ENCODE measurements at places on chromosomes 16 and 17.

- no peak for DNase-seq
Measured at GRCh38 chr16:78220571-78220970, 121.1 kb downstream of the WWOX start.

DNA sequence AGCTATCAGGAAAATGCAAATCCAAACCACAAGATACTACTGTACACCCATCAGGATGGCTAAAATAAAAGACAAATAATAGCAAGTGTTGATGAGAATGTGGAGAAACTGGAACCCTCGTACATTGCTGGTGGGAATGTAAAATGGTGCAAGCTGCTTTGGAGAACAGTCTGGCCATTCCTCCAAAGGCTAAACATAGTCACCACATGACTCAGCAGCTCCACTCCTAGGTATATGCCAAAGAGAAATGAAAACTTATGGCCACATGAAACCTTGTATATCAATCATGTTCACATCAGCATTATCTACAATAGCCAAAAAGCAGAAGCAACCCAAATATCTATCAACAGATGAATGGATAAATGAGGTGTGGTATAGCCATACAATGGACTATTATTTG lies 28.5 kb downstream of the VAC14 start:
- peak; percentile 50 for DNase-seq

GRCh38 chr16:4414187-4414917 lies 2.0 kb downstream of the CORO7 start:
- DNase-seq = no peak

GRCh38 chr17:3030096-3030495 lies 33.3 kb downstream of the OR1D5 start:
- DNase-seq = peak; percentile 89

GRCh38 chr17:43352579-43353331 lies 46.0 kb upstream of the ARL4D start:
- DNase-seq = no peak

DNA sequence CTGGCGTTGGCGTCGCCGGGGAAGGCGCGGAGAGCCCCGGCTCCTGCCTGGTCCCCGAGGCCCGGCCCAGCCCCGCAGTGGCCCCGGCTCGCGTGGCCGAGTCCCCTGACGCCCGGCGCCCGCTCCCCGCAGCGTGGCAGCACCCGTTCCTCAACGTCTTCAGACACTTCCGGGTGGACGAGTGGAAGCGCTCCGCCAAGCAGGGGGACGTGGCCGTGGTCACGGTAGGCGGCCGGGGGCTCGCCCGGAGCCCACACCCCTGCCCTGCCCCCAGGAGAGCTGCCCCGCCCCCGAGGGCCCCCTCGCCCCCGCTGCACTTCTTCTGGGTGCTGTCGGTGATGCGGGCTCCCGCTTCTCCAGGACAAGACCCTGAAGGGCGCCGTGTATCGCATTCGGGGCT lies 466 bp downstream of the WDR90 start:
- no peak for DNase-seq

- DNase-seq = no peak
Measured at GRCh38 chr17:67613961-67614360, 103.8 kb upstream of the NOL11 start.

GRCh38 chr17:76993651-76994050 lies 125.4 kb downstream of the MGAT5B start:
- no peak for DNase-seq

DNA sequence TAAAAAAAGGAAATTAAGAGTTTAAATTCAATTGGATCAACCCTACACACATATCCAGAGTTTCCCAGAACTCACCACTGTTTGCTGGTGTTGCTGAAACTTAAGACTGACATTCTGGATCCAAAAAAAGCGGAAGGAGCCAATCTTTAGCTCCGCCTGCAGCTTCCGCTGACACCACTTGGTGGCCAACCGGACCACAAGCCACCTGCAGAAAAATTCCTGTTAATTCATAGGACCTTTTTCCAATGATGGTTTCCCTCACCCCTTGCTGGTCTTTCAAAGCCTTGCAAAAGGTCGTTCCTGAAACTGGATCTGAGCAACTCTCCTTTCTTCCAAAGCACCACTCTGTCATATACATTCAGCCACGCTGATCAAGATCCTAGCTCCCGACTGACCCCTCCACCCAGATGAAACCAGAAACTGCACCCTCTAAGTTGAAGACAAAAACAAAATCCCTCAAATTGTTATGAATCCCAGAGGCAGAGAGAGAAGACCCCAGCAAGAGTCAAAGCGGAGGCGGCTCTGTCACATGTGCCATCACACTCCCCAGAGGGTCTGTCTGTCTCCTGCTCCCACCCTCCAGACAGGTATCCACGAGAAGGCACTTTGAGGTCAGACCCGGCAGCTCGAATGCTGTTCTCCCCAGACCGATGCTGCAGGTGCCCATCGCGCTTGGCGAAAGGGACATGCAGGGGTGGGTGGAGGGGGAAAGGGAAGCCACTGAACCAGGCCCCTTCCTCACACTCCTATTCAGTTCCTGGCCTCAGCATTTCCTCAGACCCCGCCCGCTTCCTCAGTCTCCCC lies 773 bp downstream of the BLTP2 start:
- peak; percentile 53 for DNase-seq

DNA sequence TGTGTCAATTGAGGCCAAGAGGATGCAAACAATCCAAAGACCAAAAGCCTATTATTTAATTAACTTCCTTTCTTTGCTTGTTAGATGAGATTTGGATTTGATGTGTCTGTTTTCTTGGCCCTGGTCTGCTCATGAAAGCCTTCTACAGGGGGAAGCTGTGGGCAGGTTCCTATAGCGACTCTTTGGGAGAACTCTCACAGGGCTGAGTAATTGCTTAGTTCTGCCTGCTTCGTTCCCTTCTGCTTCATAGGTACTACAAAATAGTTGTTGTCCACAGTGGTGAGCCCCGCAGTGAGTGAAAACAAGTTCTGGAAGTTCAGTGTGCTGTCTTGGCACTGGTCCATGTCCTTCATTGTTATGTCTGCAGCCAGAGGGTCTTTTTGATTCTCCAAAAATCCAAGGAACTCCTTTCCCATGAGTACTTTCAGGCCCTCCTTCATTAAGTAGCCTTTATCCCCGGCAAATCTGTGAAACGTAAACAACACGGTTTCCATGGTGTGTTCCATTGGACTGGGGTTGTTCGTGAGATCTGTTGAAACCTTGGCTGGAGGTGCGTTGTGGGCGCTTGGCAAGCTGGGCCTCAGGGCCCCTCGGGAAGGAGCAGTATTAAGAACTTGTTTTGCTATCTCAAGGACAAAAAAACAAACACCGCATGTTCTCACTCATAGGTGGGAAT lies 30.0 kb upstream of the ANKRD40CL start:
- no peak for DNase-seq

DNA sequence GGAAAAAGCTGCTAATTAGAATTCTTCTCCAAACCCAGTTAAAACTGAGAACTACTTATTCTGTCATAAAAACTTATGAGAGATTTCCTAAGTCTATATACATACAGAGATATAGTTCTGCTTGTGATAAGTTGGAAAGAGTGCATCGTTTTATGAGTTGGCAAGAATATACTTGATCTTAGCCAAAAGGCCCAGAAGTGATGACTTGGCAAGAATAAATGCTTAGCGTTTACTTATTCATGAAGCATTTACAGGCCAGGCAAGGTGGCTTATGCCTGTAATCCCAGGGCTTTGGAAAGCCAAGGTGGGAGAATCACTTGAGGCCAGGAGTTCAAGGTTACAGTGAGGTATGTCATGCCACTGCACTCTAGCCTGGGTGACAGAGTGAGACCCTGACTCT lies 81.7 kb downstream of the CYB561 start:
- peak; percentile 83 for DNase-seq

DNA sequence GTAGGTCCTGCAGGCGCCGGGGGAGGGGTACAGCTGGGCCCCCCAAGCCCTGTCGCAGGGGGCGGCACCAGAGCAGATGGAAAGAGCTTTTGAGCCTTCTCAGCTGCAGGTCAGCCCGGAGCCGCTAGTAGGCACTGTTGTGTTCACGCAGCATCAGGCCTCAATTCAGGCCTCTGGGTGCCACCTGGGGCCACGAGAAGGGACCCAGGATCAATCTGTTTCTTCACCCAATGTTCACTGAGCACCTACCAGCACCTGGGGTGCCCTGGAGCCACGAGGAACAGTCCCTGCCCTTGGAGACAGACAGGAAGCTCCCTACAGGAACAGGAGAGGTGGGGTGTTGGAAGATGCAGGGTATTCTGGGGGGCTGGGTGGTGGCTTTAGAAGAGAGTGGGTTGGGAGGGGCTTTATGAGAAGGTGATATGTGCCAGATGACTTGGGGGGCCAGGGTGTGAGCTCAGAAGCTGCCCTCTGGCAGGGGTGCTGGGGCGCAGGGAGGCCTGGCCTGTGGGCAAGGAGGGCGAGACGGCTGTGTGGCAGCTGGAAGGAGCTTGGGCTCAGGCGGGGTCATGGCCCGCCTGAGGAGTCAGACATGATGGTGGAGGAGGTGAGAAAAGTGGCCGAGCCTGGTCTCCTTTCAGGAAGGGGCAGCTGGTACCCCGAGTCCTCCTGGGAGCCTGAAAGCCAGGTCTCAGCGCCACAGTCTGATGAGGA lies 121.9 kb upstream of the GSE1 start:
- no peak for DNase-seq

- DNase-seq = peak; percentile 34
Measured at GRCh38 chr17:44972953-44973352, 4.8 kb upstream of the C1QL1 start.

GRCh38 chr16:81836279-81837054 lies 57.4 kb downstream of the PLCG2 start:
- DNase-seq = no peak

- no peak for DNase-seq
Measured at GRCh38 chr16:88968589-88969280, 8.3 kb downstream of the CBFA2T3 start.

DNA sequence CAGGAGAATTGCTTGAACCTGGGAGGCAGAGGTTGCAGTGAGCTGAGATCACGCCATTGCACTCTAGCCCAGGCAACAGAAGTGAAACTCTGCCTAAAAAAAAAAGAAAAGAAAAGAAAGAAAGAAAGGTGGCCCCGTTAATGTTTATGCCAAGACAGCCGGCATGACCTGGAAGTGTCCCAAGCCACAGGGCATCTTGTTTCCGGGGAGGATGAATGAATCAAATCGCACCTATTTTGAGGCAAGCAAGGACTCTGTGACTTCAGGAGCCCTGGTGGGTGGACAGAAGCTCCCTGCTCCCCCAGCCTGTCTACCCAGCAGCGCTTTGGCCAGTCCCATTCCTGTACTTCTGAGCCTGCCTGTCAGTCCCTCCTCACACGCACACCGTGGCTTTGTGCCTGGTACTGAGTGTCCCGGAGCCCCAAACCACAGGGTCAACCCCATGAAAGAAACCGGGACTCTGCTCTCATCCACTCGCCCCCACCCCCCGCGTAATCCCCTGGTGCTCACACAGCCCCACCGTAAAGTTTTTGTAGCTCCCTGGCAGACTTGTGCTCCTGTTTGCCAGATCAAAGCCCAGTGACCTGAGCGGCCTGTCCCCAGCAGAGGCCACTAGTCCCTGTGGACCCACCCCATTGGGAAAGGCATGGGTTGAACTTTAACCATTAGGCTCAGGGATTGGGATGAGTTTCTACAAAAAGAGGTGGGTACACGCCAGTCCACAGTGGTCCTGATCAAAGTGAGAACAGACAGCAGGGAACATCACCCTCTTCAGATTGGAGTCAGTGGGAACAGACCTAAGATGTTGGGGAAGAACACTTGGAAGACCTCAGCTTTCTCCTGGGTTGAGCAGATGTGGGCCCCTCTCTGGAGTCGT lies 19.3 kb downstream of the CD2BP2 start:
- DNase-seq = peak; percentile 29

DNA sequence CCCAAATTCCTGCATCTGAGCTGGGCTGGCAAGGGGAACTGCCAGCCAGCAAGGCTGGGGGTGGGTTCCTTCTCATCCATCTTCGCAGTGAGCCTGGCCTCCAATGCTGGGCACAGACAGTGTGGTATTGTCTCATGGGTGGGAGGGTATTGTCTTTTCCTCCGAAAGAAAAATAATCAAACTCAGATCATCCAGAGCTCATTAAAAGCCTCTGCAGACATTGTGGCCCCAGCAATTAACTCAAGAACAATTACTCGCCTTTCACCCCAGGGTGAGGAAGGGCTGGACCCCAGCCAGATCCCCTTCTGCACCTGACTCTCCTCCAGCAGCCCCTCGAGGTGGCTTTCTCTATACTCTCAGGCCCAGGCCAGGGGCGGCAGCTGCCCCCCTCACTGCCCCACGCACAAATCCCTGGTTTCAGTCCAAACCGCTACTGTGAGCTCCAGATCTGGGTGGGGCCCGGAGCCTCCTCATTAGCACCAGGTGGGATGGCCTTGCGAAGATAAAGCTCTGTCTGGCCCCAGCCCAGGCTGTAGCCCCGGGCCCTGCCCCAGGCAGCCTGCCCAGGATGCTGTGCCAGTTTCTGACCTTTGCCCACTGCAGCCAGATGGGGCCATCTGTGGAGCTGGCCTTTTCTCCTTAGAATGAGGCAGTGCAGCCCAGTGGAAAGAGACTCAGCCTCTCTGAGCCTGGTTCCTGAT lies 2.3 kb upstream of the KRT15 start:
- peak; percentile 36 for DNase-seq

- DNase-seq = no peak
Measured at GRCh38 chr17:27579304-27579703, 51.7 kb upstream of the LGALS9 start.

DNA sequence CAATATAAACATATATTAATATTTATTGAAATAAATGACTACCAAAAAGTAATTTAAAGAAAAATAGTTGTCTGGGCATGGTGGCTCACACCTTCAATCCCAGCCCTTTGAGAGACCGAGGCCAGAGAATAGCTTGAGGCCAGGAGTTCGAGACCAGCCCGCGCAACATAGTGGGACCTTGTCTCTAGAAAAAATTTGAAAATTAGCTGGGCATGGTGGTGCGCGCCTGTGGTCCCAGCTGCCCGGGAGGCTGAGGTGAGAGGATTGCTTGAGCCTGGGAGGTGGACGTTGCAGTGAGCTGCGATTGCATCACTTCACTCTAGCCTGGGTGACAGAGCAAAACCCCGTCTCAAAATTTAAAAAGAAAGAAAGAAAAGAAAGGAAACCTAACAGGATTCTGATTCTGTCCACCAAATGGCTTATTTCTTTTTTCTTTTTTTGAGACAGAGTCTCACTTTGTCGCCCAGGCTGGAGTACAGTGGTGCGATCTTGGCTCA lies 3.4 kb upstream of the BPTF start:
- no peak for DNase-seq

DNA sequence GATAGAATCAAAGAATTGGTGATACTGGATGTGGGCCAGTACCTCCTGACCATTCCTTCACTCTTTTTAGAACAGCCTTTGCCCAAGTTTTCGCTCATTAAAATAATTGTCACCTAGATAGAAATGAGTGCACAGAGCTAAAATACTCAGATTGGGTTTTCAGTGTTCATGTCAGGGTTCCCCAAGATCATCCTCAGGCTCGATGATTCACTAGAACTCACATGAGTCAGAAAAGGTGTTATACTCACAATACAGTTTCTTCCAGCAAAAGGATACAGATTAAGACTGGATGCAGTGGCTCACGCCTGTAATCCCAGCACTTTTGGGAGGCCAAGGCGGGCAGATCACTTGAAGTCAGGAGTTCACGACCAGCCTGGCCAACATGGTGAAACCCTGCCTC lies 19.9 kb downstream of the ERCC4 start:
- DNase-seq = no peak

DNA sequence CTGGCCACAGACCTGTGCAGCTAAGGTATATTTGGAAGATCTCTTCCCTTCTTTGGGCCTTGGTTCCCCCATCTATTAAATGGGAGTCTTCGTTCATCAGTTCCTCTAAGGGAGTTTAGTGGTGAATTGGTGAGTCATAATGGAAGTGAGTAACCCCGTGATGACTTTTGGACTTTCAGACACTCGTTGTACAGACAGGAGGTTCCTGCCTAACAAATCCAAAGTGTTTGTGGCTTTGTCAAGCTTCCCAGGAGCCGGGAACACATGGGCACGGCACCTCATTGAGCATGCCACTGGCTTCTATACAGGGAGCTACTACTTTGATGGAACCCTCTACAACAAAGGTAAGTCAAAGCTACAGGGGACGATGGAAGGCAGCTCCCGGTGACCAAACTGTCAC lies 40.4 kb downstream of the WSCD1 start:
- peak; percentile 38 for DNase-seq

All from fibroblast of lung (primary cell).